ENCODE measurements at places on chromosomes 5 and 9.

DNA sequence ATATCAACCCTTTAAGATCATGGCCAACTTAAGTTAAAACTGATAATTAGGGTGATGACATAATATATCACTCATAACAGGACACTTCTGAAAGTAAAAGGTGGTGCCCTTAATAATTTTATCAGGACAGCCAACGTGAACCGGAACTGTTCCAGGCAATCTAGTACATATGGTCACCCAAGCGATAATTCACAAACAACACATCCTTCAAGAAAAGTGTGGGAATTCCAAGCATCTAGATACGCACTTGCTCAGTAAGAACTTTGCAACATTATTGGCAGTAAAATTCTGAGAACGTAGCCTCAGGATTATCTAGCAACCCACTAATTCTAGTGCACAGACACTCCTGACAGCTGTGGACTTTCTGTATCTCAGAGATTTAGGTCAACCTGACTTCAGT is 85.7 kb downstream of the ALDH7A1 start:
- peak; percentile 24 for DNase-seq

- no peak for DNase-seq
Measured at GRCh38 chr5:129966071-129966470, 61.8 kb downstream of the CHSY3 start.

- DNase-seq = no peak
Measured at GRCh38 chr5:91361790-91362189, 21.3 kb downstream of the ARRDC3 start.

DNA sequence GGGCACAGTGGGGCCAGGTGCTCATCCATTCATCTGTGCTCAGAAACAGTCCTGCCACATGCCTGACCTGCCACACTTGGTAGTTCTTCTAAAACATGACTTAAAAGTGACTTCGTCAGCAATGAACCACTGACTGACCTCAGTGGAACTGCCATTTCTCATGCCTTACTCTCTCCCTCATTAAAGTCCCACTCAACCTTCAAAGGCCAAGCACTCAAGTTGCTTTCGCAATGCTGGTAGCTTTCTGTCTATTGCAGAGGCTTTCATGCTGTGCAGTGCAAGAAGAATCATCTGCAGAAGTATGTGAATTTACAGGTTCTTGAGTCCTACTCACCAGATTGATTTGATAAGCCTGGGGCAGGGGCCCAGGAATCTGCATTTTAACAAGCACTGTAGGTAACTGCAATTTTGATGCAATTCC is 23.9 kb downstream of the B4GALT1 start:
- peak; percentile 74 for DNase-seq

- no peak for DNase-seq
Measured at GRCh38 chr5:42887097-42887496, 75.4 kb upstream of the SELENOP start.

- no peak for DNase-seq
Measured at GRCh38 chr5:77294185-77294584, 83.7 kb downstream of the PDE8B start.

DNA sequence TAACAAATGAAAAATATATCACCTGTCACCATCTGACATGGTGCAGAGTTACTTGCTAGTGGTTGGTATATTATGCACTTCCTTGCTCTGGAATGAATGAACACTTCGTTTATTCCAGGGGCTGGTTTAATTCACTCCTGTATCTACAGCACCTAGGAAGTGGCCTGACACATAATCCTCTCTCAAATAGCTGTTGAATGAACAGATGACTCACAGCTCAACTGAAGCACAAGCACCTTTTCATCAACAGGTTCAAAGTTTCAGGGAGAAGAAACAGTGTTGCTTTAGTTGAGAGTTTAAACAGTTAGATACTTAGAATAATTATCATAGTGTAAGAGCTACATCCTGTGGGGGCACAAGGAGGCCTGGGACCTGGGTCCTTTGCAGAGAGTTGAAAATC is 135.0 kb upstream of the DAP start:
- DNase-seq = peak; percentile 50

DNA sequence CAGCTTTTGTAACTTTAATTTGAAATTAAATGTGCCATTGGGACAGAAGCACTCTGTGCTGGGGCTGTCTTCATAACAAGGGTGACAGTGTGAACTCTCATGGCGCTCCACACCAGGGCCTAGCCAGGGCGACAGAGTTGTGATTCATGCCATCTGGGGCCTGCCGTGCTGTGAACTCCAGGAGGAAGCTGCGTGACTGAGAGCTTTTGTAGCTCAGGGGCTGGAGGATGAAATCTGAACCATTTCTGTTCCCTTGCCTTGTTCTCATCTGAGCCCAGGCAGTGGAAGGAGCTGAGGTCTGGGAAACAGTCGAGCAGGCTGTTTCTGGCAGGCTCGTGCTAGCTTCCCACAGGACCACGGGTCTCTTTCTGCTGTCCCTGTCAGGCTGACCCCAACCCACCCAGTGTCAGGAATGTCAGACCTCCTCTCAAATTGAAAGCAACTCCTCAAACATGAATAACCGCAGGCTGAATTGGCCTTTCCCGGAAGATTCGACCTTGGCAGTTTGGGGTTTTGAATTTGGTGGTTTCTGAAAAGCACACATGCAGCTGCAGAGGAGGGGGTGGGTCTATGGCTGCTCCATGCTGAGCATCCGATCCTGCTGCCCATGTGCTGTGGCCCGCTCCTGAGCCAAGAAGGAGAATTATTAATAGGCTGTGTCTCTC is 69.2 kb upstream of the RPS23 start:
- peak; percentile 75 for DNase-seq

GRCh38 chr5:181243564-181244343 is at the start of gene RACK1:
TSS of gene RACK1 (minus strand) at chr5:181243906. CDS start at chr5:181243800, 106 bp downstream.
- peak; percentile 89 for DNase-seq

DNA sequence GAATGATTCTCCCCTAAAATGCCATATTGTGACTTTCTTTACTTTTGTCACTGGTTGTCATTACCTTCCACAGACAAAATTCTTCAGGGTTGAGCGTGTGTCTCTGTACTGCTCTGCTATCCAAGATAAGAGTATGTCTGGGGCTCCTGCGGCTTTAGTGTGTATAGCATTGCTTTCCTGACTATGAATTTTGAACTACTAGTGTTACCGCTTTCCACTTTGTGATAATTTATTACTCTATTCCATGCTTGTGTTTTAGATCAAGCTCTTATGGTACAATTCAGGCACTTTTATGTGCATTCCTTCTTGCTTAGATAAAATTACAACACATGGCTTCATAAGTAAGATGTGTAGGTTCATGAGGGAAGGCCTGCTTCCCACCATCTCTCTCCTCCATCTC is 51.5 kb upstream of the MEF2C start:
- no peak for DNase-seq

DNA sequence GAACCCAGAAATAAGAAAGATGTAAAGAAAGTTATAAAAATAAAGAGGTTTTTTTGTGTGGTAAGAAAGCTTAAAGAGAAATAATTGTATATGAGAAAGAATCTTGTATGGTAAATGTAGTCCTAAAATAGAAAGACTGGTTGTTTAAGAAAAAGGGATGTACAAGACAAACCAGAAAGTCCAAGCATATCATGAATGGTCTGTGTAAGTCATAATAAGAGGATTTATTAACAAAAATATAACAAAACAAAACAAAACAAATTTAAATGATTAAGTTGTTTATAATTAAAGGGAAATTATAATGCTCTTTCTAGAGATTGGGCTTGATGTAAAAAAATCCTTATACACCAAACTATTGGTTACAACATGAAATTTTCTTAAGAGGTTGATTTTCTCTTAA is 590.4 kb upstream of the PTGER4 start:
- DNase-seq = peak; percentile 20

- DNase-seq = peak; percentile 87
Measured at GRCh38 chr9:110599468-110599867, 19.9 kb upstream of the SVEP1 start.

DNA sequence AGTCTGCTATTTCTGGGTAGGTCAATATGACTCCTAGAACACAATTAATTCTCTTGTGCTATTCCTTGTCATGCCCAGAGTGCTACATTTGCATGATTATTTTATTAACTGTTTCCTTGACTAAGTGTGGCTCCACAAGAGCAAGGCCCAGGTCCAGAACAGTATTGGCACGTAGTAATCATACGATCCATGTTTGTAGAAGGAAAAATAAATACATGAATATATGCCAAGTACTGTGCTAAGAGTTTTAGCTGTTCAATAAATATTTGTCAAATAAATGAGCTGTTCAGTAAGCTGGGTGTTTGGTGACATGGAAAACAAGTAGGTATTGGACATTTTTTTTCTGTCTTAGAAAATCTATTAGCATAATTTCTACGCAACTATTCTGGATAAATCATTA is 995.9 kb downstream of the MAT2B start:
- no peak for DNase-seq

GRCh38 chr5:39934830-39935229 is 510.1 kb upstream of the DAB2 start:
- DNase-seq = no peak

- no peak for DNase-seq
Measured at GRCh38 chr5:157331807-157332206, 65.9 kb downstream of the CYFIP2 start.

GRCh38 chr9:136670576-136671253 is 8.0 kb downstream of the EGFL7 start:
- no peak for DNase-seq

DNA sequence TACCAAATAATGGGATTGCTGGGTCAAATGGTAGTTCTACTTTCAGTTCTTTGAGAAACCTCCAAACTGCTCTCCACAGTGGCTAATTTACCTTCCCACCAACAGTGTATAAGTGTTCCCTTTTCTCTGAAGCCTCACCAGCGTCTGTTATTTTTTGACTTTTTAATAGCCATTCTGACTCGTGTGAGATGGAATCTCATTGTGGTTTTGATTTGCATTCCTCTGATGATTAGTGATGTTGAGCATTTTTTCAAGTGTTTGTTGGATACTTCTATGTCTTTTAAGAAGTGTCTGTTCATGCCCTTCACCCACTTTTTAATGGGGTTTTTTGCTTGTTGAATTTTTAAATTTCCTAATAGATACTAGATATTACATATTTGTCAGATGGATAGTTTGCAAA is 28.4 kb upstream of the SUSD1 start:
- peak; percentile 67 for DNase-seq

GRCh38 chr5:5146530-5147160 is 6.5 kb downstream of the ADAMTS16 start:
- no peak for DNase-seq

DNA sequence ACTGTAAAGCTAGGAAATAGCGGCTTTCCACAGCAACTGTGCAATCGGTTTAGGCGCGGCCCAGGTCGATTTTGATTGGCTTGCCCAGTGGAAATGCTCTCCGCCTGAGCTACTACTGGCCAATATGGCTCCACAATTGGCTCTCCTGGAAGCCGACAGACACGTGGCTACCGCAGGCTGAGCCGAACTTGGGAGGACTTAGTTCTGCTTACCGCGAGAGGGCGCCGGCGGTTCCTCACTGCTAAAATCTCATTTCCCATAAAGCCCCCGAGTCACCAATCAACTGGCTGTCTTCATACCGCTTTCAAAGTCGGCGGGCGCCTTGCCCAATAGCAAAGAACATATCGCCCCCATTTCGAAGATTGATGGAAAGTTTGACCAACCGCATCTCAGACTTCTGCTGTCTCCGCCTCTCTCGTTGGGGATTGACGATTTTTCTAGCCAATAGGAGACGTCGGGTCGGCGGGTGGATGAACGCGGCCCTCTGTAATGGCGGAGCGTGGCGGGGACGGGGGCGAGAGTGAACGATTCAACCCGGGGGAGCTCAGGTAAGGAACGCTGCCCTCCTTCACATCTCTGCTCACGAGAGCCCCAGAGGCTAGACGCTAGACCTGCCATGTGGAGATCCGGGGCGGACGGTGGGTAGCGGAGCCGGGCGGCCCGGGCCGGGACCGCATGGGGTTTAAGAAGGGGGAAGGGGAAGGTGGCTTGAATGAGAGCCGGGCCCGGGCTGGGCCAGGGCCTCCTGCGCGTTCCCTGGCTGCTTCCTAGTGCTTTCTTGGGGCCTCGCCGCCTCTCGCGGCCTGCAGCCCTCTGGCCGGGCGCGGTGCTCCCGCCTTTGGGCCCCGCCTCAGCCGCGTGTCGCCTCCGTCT is at the start of gene TCERG1:
Gene TCERG1, plus strand, starts transcription at position 473 of the 873 bp plus-strand sequence. Its CDS starts 17 bp downstream, at position 490.
- DNase-seq = peak; percentile 100

DNA sequence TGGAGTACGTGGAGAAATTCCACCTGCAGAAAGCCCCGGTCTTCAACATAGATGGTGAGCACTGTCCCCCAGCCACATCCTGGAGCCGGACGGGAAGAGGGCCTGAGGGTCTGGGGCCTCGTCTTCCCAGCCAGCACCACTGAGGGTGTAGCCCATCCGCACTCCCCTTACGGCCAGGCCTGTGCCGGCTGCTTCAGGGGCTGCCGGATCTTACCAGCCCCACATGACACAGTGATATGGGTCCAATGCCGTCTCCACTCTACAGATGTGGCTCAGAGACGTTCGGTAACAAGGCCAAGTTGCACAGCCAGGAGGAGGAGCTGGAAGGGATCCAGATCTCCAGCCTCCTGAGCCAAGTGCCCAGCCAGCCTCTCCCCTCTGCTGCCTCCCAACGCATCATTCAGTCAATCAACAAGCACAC is 21.3 kb downstream of the GLT6D1 start:
- DNase-seq = no peak

GRCh38 chr9:129098328-129098727 is 12.3 kb downstream of the CRAT start:
- no peak for DNase-seq

DNA sequence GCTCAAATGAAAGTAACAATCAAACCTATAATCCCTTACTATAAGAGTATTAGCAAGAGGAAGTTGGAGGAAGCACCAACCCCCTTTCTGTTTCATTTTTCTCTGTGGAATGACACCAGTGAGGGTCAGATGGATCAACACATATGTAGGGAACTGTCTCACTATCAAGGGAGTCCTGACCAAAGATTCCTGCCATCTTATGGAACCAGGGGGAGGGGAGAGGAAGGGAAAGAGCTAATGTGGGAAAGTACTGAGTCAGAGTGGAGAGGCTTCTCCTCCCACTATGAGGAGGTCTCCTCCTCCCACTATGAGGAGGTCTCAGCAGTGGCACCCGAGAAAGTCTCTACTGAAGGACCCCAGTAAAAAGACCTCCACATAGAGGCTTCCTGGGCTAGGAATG is 73.3 kb upstream of the PCSK1 start:
- no peak for DNase-seq

DNA sequence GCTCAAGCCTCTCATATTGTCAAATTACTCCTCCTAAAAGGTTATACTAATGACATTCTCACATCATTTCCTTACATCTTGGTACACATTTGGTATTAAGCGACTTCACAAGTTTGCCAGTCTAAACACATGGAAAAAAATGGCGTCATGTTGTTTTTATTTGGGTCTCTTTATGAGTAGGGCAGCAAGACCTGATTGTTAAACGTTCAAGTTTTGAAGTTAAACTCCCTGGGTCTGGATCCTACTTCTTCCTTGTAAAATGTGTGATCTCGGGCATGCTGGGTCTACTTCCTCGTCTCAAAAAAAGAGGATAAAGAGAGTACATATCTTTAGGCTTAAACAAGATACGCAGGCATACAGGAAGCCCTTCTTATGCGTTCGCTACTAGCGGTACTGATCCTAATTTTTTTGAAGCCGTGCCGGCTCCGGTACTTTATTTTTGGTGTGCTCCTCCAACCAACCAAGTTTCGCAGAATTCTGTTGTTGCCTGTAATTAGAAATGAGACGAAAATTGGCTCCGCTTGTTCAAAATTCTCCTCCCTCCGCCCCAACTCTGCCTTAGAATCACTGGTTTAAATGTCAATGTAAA is 596 bp upstream of the CDC37L1 start:
- peak; percentile 40 for DNase-seq

- DNase-seq = no peak
Measured at GRCh38 chr9:116592970-116593369, 94.1 kb upstream of the TRIM32 start.

- DNase-seq = peak; percentile 54
Measured at GRCh38 chr9:122200960-122201595, 27.7 kb downstream of the LHX6 start.

GRCh38 chr5:1510151-1510561 is 13.6 kb downstream of the LPCAT1 start:
- no peak for DNase-seq
